ENCODE measurements at places on chromosomes 13 and 19.

DNA sequence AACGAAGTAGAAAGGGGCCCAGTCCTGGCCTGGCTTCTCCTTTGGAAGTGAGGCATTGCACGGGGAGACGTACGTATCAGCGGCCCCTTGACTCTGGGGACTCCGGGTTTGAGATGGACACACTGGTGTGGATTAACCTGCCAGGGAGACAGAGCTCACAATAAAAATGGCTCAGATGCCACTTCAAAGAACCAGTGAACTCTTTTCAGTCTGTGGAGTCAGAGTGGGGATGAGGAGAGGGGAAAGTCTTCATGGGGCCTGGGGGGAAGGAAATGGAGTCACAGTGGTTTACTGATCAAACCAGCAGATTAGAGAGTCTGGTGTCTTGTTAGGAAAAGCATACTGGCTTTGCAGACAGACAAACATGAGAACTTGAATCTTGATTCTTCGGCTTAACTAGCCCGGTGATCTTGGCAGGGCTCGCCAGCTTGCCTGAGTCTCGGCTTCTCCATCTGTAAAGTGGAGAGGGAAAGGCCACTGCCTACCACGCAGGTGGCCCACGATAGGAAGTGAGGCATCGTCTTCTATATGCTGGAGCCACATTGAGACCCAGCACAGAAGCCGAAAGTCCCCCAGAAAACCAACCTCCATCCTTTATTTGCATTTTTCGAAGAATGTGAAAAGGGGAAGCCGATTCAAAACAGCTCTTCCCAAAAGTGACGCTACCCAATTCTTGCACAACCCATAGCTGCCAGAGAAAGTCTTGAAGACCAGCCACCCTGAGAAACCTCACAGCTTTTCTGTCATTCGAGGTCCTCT is at the start of gene FFAR1:
FFAR1 (plus strand) TSS at position 732 of the 759 bp plus-strand sequence. CDS start 3,650 bp downstream, outside the sequence.
- no peak for DNase-seq

- DNase-seq = no peak
These were observed 5.0 kb downstream of the MLLT1 start for GRCh38 chr19:6274756-6275155.

- DNase-seq = no peak
These were observed 801 bp upstream of the KCNN1 start for GRCh38 chr19:17966129-17966483.

DNA sequence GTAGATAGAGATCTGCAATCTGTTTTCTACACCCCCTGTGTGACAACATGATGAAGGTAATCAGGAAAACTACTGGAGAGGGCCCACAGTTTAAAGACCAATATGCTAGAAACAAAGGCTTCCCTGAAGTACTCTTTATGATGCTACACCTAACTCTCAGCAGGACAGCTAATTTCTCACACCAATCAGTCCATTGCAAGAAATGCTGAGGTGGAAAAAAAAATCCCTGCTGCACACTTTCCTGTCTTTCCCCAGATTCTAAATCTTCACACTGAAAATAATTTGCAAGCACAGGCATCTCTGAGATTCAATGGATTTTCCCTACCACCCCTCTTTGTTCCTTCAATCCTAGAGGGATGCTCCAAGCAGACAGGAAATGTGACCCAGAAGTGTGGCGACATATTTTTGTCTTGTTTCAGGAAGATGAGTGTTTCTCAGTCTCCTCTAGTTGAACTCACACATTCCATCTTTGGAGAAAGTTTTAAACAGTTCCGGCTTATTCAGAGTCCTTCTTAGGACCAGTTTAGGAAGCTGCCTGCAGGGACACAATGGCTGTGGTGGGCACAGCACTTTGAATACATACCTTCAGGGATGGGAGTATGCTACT is 671.6 kb downstream of the DIAPH3 start:
- no peak for DNase-seq

DNA sequence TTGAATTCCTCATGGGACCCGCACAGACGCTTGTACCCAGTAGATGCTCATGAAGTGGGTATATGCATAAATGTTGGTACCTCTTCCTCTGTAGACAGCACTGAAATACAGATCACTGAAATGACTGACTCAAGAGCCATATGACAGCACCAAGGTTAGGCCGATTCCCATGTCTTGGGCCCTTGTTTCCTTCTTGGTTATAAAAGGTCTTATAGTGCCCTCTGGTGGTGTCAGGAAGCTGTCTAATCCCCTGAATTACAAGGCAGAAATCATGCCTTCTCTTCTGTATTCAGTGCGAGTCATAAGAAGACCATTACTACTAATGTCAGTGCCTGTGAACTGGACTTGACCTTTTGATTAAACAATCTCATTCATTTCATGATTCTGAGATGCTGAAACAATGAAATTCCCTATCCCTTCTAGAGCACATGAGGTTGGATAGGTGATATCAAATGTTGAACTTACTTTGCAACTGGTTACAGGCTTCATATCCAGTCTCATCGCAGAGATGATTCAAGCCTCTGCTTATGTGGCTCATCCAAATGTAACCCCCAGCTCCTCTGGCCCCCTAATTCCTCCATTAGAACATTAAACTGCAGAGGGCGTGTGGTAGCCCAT is 59.7 kb downstream of the SPATA13 start:
- DNase-seq = peak; percentile 11

- no peak for DNase-seq
These were observed 20.3 kb upstream of the TMTC4 start for GRCh38 chr13:100694722-100695508.

GRCh38 chr13:46010148-46010547 is 42.4 kb downstream of the ZC3H13 start:
- no peak for DNase-seq

- DNase-seq = no peak
These were observed 61.5 kb downstream of the COL4A1 start for GRCh38 chr13:110245416-110245899.

GRCh38 chr13:84867246-84867645 is 932.0 kb downstream of the SLITRK6 start:
- DNase-seq = no peak

DNA sequence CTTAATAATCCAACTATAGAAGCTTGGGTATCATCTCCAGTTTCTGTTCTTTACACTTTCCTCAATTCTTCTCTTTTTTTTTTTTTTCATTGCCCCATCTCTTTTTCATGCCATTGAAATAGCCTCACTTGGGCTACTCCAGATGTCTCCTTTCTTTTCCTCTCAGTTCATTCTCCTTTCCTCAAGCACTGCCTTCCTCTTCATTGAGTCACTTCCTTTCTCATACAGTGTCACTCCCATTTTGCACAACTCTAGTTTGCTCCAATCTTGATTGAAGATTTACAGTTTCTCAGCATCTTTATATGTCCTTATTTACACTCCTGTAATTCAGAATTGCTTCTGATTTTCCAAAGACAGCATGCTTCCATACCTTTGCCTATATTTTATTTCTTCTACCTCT is 61.3 kb downstream of the IPO5 start:
- DNase-seq = no peak

- peak; percentile 51 for DNase-seq
These were observed 1.7 kb downstream of the IRS2 start for GRCh38 chr13:109784590-109785140.

- no peak for DNase-seq
These were observed 2.7 kb upstream of the RUBCNL start for GRCh38 chr13:46389457-46390451.

GRCh38 chr19:8367327-8368001 is 3.5 kb downstream of the ANGPTL4 start:
- no peak for DNase-seq

DNA sequence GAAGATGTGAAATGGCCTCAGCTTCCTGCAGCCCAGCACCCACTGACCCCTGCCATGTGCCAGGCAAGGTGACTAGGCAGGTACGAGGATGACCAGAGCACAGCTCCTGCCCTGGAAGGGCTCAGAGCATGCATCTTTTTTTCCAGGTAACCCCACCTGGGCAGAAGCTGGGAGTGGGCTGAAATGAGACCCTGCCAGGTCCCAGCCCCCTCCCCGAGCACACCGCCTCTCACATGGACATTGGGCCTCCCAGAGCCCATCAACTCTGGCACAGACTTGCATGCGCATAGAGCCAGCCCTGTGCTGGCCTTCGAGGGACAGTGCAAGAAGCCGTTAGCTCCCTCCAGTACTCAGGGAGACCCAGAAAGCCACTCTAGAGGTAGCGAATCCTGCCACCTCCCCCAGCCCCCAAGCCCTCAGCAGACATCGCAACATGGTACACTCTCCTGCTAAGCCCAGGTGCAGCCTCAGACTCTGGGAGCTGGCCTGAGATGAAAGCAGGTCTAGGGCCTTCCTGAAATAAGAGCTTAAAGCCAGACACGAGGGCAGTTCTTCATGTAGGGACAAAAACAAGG is 8.9 kb upstream of the VSTM2B start:
- no peak for DNase-seq

GRCh38 chr19:32877323-32877912 is 7.9 kb upstream of the SLC7A9 start:
- DNase-seq = no peak

DNA sequence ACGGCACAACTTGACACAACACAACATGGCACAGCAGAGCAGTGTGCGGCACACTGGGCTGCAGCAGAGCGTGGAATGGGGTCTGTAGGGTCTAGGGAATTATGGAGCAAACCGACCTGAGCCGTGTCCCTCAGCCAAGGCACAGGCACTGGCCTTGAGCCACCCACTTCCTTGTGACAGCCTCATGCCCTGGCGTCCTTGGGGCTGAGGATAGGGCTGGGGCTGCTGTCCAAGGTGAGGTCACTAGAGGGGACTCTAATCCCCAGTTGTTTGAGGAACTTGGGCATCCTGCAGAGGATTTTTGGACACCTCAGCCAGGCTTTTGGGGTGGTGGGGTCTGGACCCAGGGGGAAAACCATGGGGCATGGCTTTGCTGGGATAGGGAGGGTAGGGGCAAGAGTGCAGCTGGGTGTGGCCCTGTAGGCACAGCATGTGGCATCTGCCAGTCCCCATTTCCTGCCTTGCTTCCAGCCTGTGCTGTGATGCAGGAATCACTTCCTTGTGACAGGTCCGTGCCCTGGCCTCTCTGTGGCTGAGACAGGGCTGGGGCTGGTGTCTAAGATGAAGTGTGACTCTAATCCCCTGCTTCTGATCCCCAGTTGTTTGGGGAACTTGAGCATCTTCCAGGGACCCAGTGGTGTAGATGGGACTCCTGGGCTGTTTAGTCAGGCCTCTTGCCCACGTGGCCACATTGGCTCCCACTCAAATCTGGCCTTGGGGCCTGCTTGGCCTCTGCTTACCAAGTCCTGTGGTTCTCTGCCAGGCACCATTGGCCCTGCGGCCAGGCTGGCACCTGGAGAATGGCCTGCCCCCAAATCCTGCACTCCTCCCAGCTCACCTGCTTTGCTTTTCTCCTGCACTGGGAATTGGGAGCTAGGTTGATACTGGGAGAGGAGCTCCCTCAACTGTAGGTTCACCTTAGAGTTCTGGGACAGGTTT is 78.5 kb downstream of the SCGB2B2 start:
- no peak for DNase-seq

DNA sequence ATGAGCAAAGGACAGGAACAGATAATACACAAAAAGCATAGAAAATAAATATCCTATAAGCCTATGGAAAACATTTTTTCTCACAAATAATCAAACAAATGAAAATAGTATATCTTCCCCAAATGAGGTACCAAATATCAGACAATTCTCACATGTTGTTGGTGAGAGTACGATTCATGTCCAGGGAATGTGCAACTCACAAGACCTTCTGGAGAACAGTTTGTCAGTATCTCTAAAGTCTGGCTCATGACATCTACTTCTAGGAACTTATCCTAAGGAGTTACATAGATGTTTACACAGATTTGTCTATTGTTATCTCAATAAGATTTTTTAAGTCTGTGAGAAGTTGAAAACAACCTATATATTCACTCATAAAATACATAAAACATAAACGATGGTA is 80.3 kb upstream of the ARHGEF7 start:
- no peak for DNase-seq

GRCh38 chr19:17441241-17442021 is 7.0 kb downstream of the TMEM221 start:
- no peak for DNase-seq

GRCh38 chr19:2227415-2228156 is 8.5 kb downstream of the PLEKHJ1 start:
- no peak for DNase-seq

DNA sequence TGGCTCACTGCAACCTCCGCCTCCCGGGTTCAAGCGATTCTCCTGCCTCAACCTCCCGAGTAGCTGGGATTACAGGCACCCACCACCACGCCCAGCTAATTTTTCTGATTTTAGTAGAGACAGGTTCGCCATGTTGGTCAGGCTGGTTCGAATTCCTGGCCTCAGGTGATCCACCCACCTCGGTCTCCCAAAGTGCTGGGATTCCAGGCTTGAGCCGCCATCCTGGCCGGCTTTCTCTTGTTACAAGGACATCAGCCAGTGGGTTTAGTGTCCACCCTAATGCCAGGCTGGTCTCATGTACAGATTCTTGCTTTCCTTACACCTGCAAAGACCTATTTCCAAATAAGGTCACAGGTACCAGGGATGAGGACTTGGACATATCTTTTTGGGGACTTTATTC is 6.8 kb downstream of the PIK3R2 start:
- no peak for DNase-seq

DNA sequence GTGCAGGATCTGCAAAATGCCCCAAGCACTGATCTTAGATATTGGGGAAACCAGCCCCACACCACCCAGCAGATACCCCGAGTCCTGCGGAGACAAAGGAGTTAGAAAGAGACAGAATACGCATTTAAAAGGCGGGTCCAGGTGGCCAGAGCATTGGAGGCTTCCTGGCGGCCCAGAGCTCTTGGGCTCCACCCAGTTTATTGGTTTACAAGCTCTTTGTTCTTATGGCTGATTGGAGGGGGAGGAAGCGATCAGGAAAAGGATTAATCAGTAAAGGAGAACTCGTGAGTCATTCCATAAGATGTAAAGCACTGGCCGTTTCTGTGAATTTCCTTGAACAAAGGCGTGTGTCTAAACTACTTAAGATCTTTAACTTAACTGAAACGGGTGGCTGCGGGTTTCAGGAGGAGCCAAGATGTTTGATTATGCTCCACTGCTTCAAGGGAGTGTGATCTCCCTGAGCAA is 926 bp downstream of the ZNF587 start:
- no peak for DNase-seq

- DNase-seq = no peak
These were observed 32.9 kb downstream of the FLT3 start for GRCh38 chr13:28067491-28067890.

- no peak for DNase-seq
These were observed 3.6 kb downstream of the DMAC2 start for GRCh38 chr19:41435936-41436673.

DNA sequence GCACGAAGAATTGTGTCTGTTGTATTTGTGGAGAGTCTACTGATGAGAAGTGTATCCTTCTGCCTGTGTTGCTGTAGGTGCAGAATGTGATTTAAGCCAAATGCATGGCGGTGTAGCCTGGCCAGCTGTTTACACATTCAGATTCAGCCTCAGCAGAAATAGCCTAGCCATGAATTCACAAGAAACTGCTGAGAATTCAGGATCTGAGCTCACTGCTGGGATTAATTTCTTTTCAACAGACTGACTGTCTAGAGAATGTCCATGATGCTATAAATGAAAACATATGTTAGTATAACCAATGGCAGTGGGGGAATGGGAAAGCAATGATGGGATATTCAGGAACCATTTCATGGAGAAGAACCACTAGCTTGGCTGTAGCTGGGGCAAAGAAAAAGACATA is 77.4 kb upstream of the RNF113B start:
- no peak for DNase-seq
